ENCODE measurements at places on chromosomes 5 and 9.

GRCh38 chr9:113997610-113998009 is 80.5 kb downstream of the AMBP start:
- no peak for DNase-seq

GRCh38 chr5:92320446-92320845 is 937.3 kb upstream of the ARRDC3 start:
- DNase-seq = no peak

GRCh38 chr9:114259798-114260523 is 62.9 kb upstream of the ORM1 start:
- DNase-seq = no peak

GRCh38 chr5:169590602-169591001 is 7.0 kb downstream of the SPDL1 start:
- no peak for DNase-seq

- no peak for DNase-seq
Observed at GRCh38 chr5:14834062-14834461, 37.5 kb downstream of the ANKH start.

GRCh38 chr5:5270958-5271785 is 131.0 kb downstream of the ADAMTS16 start:
- DNase-seq = peak; percentile 77

- DNase-seq = no peak
Observed at GRCh38 chr5:67133776-67134175, 62.8 kb downstream of the CD180 start.

- DNase-seq = peak; percentile 30
Observed at GRCh38 chr5:35487233-35488025, 130.2 kb upstream of the SPEF2 start.

DNA sequence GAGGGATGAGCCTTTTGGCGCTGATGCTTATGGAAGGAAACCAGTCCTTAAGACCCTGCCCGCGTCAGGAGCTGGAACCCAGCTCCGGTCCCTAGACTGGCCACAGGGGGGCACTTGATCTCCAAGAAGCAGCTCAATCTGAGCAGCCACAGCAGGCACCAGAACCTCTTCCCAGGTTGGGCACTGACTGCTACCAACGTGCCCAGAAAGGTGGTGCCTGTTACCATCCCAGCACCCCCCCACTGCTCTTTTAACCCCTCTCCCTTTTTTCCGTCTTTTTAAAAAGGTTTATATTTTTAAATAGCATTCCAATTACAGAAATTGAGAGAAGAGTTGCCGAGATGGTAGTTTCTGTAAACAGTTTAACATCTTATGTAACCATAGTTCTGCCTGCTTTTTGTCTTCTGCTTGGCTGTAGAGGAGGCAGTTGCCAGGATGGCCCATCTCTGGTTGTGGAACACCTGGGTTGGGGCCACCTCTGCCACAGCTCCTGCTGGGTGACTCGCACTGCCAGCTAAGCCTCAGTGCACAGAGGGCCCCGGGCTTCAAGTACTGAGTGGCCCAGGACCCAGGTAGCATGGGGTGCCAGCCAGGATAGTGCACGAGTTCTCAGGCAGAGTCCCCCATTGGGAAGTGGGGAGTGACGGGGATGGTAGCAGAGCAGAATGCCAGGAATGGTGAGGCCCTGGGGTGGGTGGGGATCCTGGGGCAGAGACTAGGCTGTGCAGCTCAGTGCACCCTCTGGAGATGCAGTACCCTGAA is 62.8 kb downstream of the PFDN1 start:
- peak; percentile 57 for DNase-seq

DNA sequence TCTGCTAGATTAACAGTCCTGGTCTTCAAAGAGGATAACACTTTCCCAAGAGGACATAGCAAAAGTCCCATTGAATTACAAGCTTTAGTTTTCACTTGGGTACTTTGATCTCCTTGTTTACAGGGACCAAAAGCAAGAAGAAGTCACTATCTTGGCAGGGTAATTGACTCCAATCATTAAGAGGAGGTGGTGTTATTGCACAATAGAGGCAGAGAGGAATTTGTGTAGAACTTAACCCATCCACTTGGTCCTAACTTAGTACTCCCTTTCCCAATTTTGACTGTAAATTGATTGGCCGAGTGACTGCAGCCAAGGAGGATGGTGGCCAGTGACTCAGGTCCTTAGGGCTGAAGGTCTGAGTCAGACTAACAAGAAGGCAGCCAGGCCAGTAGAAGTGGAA is 9.3 kb upstream of the TRPC7 start:
- DNase-seq = no peak

DNA sequence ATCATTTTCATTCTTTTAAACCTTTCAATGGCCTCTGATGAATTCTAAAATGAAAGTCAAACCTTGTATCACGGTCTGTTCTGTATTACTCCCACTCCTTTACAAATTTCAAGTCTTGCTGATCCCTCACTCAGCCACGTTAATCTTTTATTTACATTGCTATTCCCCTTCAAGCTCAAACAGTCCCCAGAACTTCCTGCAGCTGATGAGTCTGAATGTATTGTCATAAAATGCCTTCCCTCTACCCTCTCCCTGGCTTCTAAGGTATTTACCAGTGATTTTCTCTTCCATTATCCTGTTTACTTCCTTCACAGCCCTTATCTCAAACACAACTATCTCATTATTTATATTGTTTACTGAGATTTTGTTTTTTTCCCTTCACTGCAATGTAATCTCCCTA is 562.3 kb upstream of the C9orf72 start:
- DNase-seq = no peak

DNA sequence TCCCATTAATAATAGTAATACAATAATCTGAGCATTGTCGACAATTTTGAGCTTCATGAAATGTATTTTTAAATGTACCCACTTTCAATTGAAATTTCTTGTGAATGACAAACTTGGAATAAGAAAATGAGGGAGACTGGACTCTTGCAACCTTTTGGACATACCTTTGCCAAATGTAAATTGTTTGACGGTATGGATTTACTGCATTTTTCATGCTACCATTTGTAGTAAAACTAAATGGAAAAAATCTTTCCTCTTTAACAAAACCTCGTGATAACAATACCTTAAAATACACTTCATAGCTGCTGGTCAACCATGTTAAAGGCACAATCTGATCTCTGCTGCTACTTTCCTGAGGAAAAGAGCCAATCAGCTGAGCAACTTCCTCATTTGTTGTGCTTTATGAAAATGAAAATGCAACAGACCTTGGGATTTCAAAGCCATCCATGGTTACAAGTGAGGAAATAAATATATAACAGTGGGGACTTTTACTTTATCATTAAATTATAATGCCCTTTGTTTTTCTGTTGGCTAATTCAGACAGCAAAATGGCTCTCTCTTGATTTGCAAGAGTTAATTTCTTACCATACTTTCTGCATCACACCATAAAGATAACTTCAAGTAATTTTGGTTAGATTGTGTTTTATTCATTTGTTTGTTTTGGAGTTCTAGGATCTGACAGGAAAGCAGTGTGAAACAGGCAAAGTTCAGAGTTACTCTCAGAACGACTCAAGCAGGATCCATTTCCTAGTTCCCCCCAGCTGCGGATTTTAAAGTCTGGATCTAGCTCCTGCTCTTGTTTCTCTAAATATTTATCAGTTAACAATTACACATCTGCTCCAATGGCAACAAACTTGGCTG is 1.1 kb downstream of the ALDH1A1 start:
- no peak for DNase-seq

GRCh38 chr9:18626046-18626698 is 152.2 kb downstream of the ADAMTSL1 start:
- DNase-seq = no peak

DNA sequence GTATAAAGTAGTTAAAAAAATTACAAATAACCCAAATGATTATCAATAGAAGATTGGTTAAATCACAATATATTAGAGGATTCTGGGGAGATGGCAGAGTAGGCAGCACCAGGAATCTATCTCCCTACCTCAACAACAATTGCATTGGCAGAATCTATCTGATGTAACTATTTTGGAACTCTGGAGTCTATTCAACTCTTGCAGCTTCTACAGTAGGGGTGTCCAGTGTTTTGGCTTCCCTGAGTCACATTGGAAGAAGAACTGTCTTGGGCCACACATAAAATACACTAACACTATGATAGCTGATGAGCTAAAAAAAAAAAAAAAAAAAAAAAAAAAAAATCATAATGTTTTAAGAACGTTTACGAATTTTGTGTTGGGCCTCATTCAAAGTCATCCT is 29.2 kb upstream of the ECM2 start:
- DNase-seq = peak; percentile 88

GRCh38 chr9:13919401-13919800 is 394.5 kb downstream of the NFIB start:
- DNase-seq = no peak

- DNase-seq = no peak
Observed at GRCh38 chr5:6496636-6497035, 48.0 kb downstream of the UBE2QL1 start.

GRCh38 chr5:64526734-64527439 is 21.1 kb downstream of the RGS7BP start:
- DNase-seq = no peak

DNA sequence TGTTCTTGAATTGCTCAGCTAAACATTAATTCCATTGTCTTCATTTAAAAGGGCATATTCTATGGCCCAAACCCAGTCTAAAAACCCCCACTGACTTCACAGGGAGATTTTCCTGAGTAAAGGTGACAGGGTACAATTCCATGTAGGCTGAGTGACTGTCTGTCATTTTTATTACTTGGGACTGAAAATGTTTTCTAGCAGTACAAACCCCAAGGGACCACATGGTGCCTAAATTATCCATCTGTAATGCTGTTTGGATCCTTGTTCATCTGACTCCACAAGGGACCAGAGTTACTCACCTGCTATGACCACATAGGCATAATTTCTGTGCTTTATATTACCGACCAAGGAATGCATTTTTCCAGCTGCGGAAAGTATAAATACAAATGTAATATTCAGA is 349.1 kb downstream of the ZNF608 start:
- DNase-seq = no peak

DNA sequence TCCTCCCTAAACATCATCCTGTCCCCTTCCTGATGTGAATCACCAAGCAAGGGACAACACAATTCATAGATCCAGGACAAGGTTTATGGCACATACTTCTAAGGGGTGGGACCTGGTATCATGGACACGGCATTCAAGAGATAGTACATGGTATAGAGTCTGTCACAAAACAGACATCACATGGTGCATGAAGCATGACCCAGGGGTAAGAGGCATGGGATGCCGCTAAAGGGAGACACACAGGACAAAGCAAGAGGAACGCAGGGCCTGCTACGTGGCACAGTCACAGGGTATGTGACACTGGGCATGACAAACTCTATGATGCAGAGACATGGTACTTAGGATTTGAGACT is 20.7 kb downstream of the GSN start:
- no peak for DNase-seq

GRCh38 chr9:107621436-107621835 is 131.9 kb upstream of the KLF4 start:
- no peak for DNase-seq

GRCh38 chr9:26437056-26437711 is 455.4 kb downstream of the CAAP1 start:
- DNase-seq = no peak

DNA sequence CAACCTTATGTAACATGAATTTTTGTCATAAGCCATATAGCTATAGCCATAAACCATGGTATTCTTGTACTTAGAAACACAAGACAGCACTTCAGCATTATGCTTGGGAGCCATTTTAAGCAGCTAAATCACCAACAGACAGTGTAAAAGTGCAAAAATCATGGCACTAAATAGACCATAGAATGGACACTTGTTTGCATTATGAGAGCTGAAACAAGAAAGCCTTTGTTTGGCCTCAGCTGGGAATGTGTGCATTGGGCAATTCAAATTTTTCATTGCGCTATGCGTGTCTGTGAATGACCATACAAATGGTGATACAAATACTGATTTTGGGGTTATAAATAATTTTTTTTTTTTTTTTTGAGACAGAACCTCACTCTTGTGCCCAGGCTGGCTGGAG is 23.7 kb downstream of the KDM4C start:
- DNase-seq = no peak

DNA sequence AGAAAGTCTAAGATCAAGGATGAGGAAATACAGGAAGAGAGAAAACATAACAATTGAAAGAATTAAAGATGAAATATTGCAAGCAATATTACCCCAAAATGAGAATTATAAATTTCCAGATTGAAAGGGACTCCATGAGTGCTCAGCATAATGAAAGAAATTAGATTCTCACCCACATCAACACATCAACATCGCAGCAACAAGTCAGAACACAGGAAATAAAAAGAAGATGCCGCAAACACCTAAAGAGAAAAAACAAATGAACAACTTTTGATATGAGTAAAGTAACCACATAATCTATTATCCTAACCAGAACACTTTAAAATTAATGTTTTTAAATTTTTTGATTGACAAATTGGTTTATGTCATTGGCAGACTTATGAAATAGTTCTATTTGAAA is 318.3 kb upstream of the PTGER4 start:
- DNase-seq = no peak

- no peak for DNase-seq
Observed at GRCh38 chr5:116681334-116682013, 106.9 kb upstream of the SEMA6A start.

- DNase-seq = no peak
Observed at GRCh38 chr5:89932771-89933181, 476.8 kb downstream of the CETN3 start.

DNA sequence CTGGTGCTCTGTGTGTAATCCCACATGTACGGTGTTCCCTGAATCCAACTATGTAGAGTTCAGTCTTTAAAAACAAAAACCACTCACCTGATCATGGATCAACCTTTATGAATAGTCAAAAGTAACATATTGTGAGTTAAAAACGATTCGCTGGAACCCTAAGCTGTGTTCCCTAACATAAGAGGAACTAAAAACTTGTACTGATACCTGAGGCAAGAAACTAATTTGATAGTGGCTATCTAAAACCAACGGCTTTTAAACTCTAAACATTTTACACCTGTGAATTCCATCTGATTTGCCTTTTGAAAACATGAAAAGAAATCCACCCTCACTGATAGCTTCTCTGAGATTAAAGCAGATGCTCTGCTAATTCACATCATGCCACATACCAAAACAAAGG is 101.5 kb downstream of the DEPDC1B start:
- DNase-seq = no peak

- DNase-seq = no peak
Observed at GRCh38 chr9:112078432-112078831, 96.7 kb downstream of the SUSD1 start.

DNA sequence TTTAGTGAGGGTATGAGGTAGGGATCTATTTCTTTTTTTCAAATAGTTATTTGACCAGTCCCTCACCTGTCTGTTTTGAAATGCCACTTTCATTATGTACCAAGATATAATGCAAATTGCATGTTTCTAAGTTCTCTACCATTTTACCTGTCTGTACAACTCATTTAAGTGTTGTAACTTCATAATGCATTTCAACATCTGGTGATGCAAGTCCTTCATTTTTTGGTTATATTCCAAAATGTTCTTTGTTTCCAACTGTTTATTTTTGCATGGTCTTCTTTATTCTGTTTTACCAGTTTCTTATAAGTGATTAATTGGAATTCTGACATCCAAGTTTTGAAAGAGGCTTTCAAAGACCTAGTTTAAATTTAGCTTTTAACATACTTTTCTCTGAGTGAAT is 26.8 kb downstream of the TDRD7 start:
- DNase-seq = peak; percentile 13

DNA sequence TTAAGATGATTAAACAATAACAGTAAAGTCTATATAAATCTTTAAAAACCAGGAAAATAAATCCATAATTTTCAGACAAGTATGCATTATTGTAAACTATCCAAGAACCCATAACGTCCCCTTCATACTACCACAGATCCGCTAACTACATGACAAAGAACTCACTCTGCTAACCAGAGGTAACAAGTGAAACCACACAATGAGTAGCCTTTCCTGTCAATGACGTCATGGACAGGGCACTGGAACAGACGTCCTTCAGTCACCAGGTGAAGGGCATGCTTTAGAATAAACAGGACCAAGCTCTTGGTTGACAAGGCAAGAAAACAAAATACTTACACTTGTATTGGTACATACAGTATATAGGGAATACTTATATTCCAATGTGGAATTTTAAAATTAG is 45.2 kb downstream of the RNF130 start:
- peak; percentile 11 for DNase-seq

All from AG10803 (cell line).